ENCODE measurements at places on chromosomes 1 and 21.

- DNase-seq: peak; percentile 49
Observed at GRCh38 chr1:8987881-8988617, 38.2 kb downstream of the SLC2A7 start.

DNA sequence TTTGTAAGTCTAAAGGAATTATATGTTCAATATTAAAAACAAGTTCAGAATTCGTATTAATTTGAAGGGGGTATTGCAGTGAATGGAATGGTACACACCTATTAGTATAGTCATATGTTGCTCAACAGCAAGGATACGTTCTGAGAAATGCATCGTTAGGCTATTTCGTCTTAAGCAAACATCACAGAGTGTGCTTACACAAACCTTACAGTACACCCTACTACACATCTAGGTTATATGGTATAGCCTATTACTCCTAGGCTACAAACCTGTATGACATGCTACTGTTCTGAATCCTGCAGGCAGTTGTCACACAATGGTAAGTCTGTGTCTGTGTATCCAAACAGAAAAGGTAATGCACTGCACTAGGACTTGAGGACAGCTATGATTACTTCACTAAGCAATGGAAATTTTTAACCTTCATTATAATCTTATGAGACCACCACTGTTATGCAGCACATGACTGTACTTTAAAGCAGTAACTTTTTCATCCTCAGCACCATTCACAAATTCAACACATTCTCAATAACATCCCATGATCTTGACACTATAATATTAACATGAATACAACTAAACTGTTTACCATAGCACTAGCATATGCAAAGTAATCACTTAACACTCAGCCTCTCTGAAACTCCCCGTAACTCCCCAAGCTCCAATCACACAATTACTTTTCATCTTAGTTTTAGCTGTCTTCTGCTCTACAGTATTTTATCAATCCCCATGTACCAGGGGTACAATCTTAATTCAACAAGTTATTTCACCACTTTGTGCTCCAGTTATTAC lies 14.4 kb upstream of the PSMG1 start:
- no peak for DNase-seq

GRCh38 chr1:83942914-83943313 lies 56.0 kb downstream of the TTLL7 start:
- no peak for DNase-seq

DNA sequence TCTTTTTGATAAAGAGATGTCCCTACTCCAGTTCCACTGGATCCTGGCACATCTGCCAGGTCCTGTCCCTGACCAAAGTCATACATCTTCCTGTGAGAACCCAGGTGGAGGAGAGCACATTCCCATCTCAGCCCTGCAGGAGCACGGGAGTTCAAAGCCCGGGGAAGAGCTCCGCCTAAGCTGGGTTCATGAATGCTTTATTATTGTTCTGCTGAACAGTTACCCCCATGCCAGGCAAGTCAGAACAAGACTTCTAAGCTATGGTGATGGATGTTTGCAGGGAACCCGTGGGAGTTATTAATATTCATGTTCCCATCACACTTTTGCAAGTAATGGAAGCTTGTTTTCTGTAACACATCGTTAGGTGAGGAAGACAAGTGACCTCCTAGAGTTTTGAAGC lies 62.9 kb downstream of the SEC16B start:
- DNase-seq: no peak

DNA sequence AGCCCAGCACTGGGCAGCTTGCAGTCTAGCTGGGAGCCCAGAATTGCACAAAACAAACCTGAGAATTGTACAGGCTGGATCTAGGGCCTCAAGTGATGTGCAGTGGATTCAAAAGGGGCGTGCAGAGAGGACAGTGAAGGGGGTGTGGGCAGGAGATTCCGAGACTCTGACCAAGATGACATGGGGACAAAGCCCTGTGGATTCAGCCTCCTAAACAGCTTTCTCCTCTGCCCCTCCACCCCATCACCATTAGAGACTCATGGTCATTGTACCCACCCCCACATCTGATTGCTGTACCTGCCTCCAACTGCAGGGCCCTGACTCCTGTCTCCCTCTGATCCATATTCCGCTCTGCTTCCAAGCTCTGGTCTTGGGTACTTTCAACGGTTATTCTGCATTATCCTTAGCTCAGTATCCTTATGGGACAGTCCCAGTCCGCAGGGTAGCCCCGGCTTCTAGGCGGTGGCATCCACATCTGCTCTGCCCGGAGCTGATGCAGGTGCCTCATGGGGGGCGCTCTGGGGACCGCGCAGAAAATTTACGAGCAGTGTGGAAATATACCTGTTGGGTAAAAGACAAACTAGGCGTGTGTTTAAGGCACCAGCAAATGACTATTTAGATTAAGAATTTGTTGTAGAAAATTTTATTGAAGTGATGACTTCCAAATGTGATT lies 1.7 kb upstream of the BMP8A start:
- no peak for DNase-seq

DNA sequence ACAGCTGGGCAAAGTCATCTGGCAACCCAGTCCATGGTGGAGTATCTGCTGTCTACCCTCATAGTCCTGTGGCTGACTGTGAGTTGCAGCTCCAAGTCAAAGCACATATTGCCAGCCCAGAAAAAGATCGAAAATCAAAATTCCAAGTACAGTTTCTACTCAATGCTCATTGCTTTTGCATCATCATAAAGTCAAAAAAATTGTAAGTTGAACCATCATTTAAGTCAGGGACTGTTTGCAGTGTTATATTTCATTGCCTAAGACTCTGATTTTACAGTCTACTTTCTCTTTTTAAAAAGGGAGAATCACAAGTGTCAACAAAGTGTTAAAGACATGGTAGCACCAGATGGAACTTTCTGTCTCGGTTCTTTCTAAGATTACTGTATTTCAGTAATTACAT lies 22.7 kb upstream of the MAN1C1 start:
- DNase-seq: no peak

GRCh38 chr1:34824817-34825454 lies 32.1 kb downstream of the GJA4 start:
- DNase-seq: no peak

- DNase-seq: no peak
Observed at GRCh38 chr1:165524639-165525285, 19.0 kb upstream of the LRRC52 start.

DNA sequence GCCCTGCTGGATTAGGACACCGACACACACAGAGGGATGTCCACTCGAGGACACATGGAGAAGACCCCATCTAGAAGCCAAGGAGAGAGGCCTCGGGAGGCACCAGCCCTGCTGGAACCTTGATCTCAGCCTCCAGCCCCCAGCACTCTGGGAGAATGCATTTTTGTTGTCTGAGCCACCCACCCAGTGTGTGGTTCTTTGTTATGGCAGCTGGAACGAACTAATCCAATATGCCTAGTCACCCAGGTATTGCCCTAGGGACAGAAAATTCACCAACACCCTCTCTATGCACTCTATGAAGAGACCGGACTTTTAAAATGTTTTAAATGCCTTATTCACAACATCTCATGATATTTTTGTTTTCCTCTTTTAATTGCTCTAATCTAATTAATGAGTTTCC lies 117.4 kb downstream of the CRYAA start:
- DNase-seq: no peak

DNA sequence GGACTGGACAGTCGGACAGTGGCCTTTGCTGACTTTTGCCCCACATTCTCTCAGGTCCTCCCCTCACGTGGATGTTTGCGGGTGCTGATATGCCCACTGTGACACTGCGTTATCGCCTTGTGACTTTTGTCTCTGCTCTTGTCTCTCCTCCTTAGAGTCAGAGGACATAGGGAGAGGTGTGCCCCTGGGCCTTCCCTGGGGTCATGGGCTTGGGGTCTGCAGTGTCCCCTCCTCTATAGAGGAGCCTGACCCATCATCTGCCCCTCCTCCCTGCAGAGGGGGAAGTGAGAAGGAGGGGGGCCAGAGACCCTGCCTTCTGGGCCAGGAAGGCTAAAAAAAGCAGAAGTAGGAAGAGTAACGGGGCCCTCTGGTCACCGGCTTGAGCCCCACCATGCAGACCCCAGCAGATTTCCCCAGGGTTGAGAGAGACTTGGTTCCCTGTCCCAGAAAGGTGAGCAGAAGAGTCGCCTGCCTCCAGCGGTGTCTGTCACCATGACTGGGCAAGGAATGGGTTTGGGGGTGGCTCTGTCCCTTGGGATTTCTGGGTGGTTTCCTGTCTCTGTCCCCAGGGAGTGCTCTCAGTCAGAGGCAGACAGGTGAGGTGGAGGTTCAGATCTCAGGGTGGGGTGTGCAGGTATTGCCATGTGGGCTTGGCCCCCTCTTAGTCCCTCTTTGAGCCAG lies 13.3 kb downstream of the RPS6KA1 start:
- no peak for DNase-seq

All from SW 1271 (cell line).